Bronchial smooth muscle cell (primary cell): ENCODE measurements at places on chromosomes 13 and 19. TPM values are rescaled to one million over a fixed set of nuclear protein-coding genes. Genes with fewer than 3 reads are reported as not detected.

ZNF419 gene
- total RNA-seq = 14.2 and 14.5 TPM in 2 replicates

SYDE1 gene
- total RNA-seq = 10.1 TPM in 2 replicates

FAAP24 gene
- 0.94 and 1.6 TPM in 2 replicates for total RNA-seq

TMEM145 gene
- not detected in 2 replicates for total RNA-seq

FFAR1 gene
- total RNA-seq = not detected in 2 replicates

ERICH4 gene
- total RNA-seq = not detected in 2 replicates

PPFIA3 gene
- total RNA-seq = 1.0 and 2.0 TPM in 2 replicates

ZNF844 gene
- 6.6 and 6.8 TPM in 2 replicates for total RNA-seq

FUT3 gene
- not detected in 2 replicates for total RNA-seq

DHDH gene
- 1.6 TPM in 1 of 2 replicates, not detected in the other for total RNA-seq

DLEU7 gene
- not detected in 2 replicates for total RNA-seq

GYS1 gene
- 20.4 and 22.7 TPM in 2 replicates for total RNA-seq

ZSWIM9 gene
- total RNA-seq = 2.2 and 2.5 TPM in 2 replicates

PLVAP gene
- total RNA-seq = not detected in 2 replicates

NR2F6 gene
- total RNA-seq = 22.4 and 24.0 TPM in 2 replicates
